ENCODE measurements at places on chromosomes 12 and 14.

- peak; percentile 79 for DNase-seq
These were observed 32.4 kb downstream of the LTBP2 start for GRCh38 chr14:74579447-74580274.

- DNase-seq = no peak
These were observed 59.0 kb downstream of the CCDC85C start for GRCh38 chr14:99544991-99545390.

- no peak for DNase-seq
These were observed 201.0 kb upstream of the GZMB start for GRCh38 chr14:24834956-24835355.

DNA sequence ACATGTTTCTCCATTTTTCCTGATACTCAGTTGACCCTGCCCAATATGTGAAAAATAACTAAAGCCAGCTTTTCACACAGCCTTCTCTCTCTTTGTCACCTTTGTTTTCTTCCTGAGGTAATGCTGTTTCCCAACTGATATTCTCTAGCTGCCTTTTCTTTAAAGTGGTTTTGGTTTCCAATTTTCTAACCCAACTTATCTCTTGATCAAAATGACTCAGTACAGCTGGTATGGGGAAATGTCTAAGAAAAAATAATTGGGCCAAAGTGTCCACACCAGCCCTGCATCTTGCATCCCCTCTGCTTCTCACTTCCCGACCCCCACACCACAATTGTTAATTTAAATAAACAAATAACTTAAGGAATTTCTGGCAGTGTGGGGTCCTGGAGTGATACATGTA, 193.8 kb downstream of the SYT1 start:
- peak; percentile 76 for DNase-seq

- no peak for DNase-seq
These were observed 27.6 kb downstream of the VCPKMT start for GRCh38 chr14:50088731-50089130.

GRCh38 chr14:105141486-105142281, 26.9 kb downstream of the JAG2 start:
- DNase-seq = no peak

DNA sequence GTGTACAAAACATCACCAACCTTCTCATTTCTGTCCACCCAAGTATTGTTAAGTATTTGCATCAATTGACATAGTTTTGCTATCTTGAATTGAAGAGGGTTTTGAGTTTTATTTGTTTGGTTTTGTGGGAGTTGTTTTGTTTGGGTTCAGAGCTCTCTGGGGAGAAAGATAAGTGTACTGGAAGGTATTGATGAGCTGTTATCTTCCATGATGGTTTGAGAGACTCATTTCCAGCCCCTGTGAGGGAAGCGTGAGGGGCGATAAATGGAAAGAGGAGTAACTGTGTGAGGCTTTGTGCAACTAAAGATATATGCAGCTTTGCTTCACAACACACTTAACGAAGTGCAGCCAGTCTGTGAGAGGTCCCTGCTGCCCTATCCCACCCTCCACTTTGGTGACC, 15.7 kb upstream of the CIPC start:
- DNase-seq = no peak

DNA sequence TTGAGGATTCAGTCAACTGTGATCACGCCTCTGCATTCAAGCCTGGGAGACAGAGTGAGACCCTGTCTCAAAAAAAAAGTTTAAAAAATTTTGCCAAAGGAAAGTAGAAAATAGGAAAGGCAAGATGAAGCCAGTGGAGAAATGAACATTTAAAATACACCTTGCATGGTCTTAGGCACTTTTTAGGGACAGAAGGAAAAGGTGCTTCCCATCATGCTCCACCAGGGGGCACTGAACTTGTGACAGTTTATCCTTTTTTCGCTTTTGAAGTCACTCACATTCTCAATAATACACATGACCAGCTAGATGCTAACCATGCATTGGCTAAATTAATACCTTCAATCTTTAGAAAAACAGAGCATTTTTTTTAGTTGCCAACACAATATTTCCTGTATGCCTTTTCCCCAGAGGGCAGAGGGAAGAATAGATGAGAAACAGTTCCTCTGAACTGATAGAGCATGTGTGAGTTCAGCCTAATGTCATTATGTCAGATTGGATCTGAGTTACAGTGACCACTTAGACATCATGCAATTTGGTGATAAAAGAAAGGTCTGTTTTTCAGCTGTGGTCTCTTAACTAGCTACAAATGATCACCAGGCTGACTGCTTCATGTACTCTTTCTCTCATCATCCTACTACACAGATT, 221.8 kb upstream of the SSTR1 start:
- peak; percentile 67 for DNase-seq

- no peak for DNase-seq
These were observed 83.9 kb downstream of the ARL6IP4 start for GRCh38 chr12:123064366-123064765.

- DNase-seq = no peak
These were observed 77.7 kb downstream of the SEC23A start for GRCh38 chr14:39025250-39025809.

DNA sequence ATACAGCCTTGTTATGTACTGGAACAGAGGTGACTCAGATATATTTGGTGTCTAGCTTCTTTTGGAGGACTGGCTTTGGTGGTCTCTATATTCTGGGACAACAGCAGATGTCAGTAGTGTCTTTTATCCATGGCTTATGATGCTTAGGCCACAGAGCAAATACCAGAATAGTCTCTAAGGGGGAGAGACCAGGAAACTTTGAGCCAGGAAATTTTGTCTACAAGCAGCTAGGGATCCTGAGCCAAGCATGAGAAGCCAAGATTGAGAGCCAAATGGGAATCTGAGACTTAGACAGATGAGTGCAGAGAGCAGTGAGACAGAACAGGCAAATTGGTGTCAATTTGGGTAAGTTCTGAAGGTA, 28.4 kb upstream of the PTPRR start:
- DNase-seq = no peak

DNA sequence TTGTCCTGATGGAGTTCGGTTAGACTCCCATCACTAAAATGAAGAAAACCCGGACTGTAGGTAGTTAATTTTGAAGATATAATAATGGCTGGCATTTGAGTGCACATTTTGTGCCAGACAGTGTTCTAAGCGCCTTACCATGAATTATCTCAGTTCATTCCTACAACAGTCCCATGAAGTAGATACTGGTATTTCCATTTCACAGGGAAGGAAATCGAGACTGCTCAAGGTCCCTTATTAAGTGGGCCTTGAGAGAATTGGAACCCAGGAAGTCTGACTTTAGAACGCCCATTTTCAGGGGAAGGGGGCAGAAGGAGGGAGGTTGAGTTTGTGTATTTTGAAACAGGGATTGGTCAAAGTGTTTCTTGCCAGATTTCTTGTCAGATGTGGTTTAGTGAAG, 855 bp downstream of the MNAT1 start:
- no peak for DNase-seq
